NCI-H510A treated with DMSO at 0.1 percent for 48 hours (cell line): ENCODE measurements at places on chromosomes 12 and 14.
A peak's percentile ranks its signal among the peaks of the same experiment; 100 is the strongest.

GRCh38 chr14:75578786-75579337 lies 442 bp downstream of the FLVCR2 start:
- no peak for DNase-seq

- no peak for DNase-seq
Observed at GRCh38 chr12:40953076-40953475, 235.0 kb upstream of the PDZRN4 start.

DNA sequence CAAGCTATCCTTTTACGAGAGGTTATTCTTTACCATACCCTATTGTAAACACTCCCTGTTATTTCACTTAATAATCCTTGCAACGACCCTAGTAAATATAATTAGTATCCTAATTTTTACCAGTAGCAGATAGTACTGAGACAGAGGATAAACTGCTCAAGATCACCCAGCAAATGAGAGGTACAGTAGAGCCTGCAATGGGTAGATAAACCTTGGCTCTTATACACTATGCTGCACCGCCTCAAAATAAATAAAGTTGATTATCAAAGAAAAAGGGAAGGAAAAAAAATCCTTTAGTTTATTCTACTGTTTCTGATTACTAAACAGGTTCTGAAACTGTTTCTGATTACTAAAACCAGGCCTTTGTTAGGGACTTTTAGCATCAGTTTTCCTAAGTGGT lies 22.5 kb downstream of the YBX3 start:
- no peak for DNase-seq

GRCh38 chr14:105411017-105411941 lies 8.3 kb upstream of the MTA1 start:
- no peak for DNase-seq

- no peak for DNase-seq
Observed at GRCh38 chr14:73251516-73252215, 14.4 kb downstream of the PAPLN start.

DNA sequence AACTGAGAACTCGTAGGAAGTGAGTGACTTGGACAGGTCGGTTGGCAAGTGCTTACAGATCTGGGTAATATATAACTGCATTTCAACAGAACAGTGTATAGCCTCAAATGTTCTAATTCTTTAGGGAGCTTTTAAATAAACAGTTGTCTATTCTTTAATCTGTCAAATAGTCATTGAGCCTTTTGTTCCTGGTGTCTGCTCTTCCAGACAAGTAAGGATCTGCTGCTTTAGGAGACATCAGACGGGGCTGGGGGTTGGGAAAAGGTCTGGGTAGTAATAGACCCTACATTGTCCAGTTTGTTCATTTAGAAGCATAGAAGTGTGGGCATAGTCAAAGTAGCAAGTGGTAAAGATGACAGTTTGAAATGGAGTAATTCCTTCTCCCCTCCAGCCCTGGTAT lies 2.0 kb downstream of the PTPN11 start:
- DNase-seq: no peak

DNA sequence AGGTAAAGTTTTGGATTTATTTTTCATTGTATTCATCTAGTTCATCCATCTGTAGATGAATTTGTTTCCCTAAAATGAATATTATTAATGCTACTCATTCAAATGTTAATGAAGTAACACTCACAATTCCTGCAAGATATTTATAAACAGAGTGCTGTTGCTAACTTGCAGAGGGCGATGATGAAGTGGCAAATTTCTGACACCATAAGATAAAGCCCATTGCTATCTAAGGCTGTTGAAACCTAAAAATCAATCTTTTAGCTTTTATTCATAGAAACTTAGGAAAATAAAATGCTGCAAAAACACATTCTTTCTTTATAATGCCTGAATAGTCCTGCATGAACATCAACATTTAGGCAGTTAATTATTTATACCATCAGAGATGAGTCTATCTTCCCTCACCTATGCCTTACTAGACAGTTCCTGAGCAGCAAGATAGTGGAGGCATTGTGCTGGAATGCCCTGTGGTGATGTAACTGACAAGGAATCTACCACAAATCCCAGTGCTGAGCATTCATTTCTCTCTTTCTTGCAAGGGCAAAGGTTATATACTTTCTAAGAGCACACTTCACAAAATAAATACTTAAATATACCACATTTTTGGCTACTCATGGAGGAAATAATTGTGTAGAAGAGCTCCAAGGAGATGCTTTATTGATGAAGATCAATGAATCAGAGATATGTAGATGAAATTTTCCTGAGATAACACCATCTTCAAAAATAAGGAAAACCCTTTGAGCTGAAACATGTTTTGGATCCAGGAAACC lies 57.6 kb downstream of the LMNTD1 start:
- no peak for DNase-seq

DNA sequence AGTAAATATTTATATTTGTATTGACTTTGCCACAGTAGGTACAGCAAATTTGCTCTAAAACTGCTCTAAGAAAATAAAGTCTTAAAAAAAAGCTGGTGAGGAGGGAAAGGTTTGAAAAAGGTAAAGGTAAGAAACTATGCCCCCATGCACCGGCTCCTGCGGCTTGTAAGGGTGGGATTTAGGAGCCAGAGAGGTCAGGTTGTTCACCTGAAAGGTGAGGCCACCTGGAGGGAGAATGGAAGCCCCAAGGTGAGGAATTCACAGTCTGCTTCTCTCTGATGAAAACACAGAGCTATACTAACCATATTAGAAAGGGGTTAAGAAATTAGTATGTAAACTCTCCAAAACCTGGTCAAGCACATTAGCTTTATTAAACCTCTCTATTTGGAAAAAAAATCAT lies 31.8 kb downstream of the CPM start:
- no peak for DNase-seq

DNA sequence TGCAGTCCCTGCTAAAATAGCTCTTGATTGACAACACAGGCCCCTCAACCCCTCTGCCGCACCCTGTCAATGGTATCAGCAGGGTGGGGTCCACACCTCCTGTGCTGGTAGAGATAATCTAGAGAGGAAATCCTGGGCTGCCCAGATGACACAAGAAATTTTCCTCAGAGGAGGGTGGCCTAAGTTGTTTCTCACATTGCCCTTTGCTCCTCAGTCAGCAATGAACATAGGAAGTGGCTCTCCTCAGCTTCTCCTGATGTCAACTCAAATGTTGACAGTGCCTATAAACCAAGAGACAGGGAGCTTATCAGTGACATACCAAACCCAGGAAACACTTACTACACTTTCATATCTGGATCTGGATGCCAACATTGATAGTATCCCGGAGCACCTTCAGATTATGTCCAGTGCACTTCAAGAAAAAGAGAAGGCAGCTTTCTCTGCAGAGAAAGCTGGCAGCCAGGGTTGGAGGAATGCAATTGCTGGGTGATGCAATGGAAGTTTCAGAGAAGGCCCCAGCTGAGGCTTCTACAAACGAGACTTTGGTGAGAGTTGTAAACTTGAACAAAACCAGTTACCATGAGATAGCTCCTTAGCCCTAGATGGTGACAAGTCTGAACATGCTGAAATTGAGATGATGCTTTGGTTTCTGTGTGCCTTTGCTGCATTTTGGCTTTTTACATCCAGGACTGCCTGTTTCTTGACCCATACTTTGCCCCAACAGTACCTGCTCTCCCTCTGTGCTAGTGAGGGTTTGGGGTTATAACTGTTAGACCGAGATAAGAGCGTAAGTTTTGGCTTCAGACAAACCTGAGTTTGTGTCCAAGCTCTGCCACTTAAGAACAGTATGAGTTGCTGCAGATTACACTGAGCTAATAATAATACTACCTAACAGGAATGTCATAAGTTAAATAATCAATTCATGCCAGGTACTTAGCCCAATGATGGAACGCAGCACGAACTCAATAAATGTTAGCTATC lies 183.5 kb downstream of the NUAK1 start:
- DNase-seq: no peak

DNA sequence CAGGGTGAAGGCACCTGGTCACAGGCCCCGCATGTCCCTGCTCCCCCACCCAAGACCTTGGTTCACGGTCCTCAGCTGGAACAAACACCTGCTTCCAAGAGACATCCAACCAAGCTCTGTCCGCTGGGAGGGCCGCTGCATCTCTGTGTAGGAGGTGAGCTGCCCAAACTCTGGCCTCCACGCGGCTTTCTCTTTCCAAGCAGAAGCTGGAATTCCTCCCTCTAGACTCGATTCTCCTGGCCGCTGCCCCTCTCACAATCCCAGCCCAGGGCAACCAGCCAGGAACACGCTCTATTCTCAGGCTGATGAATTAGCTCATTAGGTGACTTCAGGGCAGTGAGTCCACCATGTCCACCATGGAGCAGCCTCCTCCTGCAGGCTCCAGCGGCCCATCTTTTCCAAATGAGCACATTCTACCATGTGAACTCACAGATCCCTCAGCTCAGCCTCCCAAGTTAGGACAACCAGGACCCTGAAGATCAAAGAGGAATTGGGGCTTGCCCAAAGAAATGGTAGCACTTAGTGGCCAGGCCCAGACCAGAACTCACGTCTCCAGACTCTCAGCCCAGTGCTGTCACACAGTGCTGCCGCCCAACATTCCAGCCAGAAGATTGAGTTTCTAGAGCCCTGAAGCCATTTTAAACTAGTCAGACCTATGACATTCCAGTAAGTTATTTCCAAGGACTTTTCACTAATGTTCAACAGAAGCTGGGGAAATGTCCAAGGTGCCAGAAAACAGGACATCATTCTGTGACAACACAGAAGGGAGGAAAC lies 146.6 kb downstream of the ANO2 start:
- DNase-seq: no peak

DNA sequence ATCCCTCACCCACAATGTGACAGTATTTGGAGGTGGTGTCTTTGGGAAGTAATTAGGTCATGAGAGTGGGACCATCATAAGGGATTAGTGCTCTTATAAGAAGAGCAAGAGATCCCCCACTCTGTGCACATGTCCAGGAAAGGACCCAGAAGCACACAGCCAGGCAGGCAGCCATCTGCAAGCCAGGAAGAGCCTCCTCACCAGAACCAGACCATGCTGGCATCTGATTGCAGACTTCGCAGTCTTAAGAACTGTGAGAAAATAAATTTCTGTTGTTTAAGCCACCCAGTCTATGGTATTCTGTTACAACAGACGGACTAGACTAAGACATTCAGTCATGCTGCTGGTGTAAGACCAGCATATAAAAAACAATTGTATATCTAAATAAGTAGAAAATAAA lies 69.8 kb downstream of the EFCAB11 start:
- no peak for DNase-seq

- DNase-seq: no peak
Observed at GRCh38 chr14:21703357-21704326, 30.0 kb upstream of the OR4E1 start.

DNA sequence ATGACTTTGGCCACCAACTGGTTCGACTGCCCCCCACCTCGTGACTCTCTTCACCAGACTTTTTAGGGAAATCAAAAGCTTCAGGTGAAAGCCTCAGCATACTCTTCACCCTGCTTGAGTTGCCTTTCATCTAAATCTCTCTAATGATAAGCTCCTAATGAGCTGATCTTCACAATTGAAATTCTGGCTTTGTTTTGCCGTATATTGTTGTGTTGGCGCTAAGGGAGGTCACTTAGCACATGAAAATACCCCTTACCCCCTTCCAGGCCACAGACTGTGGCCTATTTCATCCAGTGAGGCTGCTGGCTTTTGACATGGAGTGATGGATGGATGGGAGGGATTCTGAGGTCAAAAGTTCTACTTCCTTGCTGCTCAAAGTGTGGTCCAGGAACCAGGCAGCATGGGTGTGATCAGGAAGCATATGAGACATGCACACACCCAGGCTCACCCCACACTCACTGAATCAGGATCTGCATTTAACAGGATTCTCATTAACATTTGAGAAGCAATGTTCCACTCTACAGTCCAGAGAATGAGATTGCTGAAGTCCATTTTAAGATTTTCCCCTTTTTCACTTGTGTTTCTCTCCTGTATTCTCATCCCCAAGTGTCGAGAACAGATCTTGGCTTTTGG lies 131.4 kb downstream of the DACT1 start:
- DNase-seq: no peak

DNA sequence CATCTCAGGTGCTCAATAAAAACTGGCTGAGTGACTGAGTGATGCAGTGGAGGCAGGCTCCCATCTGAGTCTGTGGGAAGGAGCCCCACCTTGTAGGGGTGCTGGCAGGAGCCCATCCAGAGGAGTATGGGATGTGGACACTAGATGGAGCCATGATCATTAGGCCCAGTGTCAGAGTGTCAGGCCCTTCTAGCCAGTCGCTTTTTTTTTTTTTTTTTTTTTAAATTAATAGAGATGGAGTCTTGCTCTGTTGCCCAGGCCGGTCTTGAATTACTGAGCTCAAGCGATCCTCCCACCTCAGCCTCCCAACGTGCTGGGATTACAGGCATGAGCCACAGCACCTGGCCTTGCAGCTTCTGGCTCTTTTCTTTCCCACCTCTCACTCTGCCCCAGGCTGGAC lies 11.5 kb downstream of the RITA1 start:
- DNase-seq: peak; percentile 79

DNA sequence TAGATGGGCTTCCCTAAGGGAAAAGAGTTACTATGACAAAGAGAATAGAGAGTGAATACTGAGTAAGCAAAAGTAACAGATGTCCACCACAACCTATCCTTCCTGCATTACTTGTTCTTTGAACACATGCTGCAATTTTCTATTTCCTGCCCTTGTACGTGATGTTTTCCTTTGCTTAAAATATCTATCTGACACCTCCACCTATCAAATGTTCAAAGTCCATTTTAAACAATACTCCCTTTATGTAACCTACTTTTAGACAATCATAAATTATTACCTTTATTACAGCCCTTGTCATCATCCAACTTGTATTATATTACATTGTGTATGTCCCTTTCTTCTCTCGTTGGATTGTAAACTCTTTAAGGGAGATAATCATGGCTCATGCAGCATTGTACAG lies 147.2 kb upstream of the DYRK2 start:
- DNase-seq: peak; percentile 26

- DNase-seq: no peak
Observed at GRCh38 chr14:53890611-53891101, 66.0 kb downstream of the BMP4 start.

DNA sequence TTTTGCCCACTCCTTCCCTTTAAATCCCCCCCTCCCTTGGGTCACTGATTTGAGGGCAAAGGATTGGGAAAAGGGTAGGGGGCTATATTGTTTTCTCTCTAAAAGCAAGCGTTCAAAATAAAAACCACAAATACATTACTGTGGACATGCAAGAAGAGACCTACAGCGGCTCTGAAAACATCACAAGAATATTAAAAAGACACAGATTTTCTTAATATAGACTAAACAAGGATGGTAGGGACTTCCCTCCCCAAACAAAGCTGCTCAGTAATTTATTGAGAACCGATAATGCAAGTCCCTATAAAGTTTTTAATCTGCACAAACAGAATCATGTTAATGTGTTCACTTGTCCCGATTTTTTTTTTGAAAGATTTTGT lies 12.9 kb downstream of the TBX3 start:
- no peak for DNase-seq

DNA sequence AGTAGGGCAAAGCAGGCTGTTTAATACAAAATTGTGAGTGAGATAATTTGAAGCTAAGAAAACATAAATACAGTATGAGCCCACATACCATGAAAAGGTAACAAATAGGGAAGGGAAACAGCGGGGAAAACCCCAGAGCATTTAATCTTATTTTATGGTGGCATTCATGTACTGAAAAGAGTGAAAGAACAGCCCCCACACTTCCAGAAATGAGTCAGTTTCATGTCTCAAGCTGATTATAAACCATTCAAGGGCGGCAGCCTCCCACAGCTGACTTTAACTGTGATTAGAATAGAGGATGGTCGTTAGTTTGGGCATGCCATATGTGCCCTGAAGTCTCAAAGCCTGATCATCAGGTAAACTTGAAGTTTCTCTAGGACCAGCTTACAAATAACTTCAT lies 64.5 kb downstream of the FOXG1 start:
- no peak for DNase-seq
